Neural crest cell (in vitro differentiated cells): ENCODE measurements at places on chromosomes 16 and 17. TPM values are rescaled to one million over a fixed set of nuclear protein-coding genes. Genes with fewer than 3 reads are reported as not detected.

The PRSS22 gene
- total RNA-seq: not detected in 2 replicates

The DOC2B gene
- total RNA-seq: 0.91 and 1.0 TPM in 2 replicates

The RASD1 gene
- 8.0 and 8.3 TPM in 2 replicates for total RNA-seq

The UBE2O gene
- total RNA-seq: 70.0 and 71.4 TPM in 2 replicates

The PLLP gene
- total RNA-seq: 0.79 and 0.84 TPM in 2 replicates

DNA sequence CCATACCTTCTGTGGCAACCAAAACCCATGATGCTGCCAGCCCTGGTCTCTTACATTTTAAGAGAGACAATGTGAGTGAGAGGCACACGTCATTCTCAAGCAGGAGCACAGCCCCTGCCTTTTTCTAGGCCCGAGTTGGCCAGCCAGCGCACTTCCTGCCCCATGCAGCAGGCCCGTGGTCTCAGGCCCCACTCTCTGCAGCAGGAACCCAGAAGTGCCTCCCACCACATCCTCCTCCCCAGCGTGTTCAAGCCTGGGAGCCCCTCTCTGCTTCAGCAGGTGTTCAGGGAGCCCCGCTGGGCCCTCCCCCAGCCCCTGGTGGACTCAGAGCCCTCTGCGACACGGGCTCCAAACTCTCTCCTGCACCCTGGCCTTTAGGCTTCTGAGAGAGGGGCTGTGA is 30.5 kb downstream of the ITGAE start:
- DNase-seq: no peak

DNA sequence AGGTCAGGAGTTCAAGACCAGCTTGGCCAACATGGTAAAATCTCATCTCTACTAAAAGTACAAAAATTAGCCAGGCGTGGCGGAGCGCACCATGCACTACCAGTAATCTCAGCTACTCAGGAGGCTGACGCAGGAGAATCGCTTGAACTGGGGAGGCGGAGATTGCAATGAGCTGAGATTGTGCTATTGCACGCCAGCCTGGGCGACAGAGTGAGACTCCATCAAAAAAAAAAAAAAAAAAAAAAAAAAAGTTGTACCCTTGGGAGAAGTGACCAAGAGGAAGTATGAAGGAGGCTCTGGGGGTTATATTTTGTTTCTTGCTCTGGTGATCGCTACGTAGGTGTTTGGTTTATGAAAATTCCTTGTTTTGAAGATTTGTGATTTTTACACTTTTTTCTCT is 66.3 kb downstream of the LITAF start:
- no peak for DNase-seq

DNA sequence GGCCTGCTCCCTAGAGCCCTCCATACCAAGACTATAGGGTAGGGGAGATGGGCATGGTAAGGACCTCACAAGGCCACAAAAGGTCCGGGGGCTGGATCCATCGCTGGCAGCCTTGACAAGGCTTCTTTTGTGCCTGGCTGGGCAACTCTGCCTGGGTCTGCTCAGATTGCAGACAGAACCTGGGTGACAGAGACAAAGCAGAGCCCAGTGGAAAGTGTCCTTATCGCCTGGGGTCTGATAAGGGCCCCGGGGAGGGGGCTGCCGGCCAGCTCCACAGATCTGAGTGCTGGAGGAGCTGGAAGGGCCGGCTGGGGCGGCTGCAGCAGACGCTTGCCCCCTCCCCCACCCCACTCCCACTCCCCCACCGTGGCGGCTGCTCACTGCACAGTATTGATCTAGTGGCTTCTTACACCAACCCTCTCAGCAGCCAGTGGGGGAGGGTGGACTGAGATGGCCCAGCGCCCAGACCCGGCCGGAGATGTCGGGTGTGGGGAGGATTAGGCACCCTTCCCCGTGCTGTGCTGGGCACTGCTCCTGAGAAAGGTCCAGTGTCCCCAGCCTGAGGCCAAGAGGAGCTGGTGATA is 7.2 kb downstream of the MMP15 start:
- no peak for DNase-seq

GRCh38 chr17:41624208-41625101 is at the start of gene KRT17:
TSS of gene KRT17 (minus strand) at chr17:41624575. CDS start at chr17:41624509, 66 bp downstream.
- DNase-seq: no peak

- peak; percentile 49 for DNase-seq
Observed at GRCh38 chr17:80455336-80455710, 21.1 kb downstream of the NPTX1 start.

DNA sequence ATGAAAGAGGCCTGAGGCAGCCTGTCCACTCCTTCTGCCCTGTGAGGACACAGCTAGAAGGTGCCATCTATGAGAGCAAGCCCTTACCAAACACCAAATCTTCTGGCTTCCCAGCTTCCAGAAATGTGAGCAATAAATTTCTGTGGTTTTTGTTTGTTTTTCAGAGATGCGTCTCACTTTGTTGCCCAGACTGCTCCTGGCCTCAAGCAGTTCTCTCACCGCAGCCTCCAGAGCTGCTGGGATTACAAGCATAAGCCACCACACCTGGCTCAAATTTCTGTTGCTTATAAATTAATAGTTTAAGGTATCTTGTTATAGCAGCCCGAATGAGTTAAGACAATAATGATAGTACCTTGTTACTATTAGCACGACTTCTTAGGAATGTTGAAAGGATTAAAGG is 12.5 kb upstream of the SLC16A11 start:
- no peak for DNase-seq

DNA sequence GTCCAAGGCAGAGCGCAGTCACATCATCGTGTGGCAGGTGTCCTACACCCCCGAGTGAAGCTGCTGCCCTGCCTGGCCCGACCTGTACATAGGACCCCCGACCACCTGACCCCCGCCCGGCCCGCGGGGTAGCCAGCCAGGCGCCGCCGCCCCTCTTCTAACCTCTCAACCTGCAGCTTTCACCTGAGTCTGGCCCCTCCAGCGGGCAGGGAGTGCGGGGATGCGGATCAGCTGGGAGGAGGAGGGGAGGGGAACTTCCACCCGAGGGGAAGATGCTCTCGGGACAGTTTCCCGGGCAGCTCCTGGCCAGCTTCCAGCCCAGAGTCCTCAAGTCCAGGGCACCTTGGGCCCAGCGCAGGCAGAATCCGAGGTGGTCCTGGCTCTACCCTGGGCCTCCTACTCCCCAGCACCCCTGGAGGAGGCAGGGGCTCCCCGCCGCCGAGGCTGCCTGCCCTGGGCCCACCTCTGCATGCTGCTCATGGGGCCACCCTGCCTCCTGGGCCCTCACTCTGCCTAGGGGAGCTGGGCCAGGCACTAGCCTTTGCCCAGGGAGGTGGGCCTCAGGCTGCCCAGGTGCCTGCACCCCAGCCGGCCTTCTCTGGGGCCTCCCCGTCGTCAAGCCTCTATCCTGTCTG is 2.5 kb downstream of the NME3 start:
- no peak for DNase-seq

GRCh38 chr16:4859900-4860255 is 12.6 kb downstream of the UBN1 start:
- no peak for DNase-seq

GRCh38 chr17:43360376-43360738 is 38.4 kb upstream of the ARL4D start:
- DNase-seq: no peak

- DNase-seq: no peak
Observed at GRCh38 chr17:57562184-57562698, 182.9 kb downstream of the CCDC182 start.

- DNase-seq: no peak
Observed at GRCh38 chr17:61405686-61406536, 6.3 kb downstream of the TBX2 start.

- no peak for DNase-seq
Observed at GRCh38 chr17:1037238-1037879, 40.4 kb downstream of the TIMM22 start.

DNA sequence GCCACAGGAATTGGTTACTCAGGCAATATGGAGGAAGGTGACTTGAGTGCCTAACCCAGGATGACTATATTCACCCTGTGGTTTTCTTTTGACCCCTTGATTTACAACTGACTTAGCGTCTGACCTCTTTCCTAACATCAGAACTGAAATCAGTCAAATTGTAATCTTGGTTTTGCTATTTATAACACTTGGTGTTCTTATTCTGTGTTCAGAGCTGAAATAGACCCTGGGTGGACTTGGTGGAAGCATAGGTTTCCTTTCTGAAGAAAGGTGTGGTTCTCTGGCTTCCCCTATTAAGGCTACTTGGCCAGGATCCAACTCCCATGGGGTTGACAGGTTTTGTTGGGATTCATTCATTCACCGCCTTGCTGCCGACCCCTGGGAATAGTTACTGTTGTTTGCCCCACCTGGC is 80.8 kb downstream of the CLEC16A start:
- no peak for DNase-seq

GRCh38 chr16:78705694-78706093 is 606.2 kb downstream of the WWOX start:
- DNase-seq: no peak
